ENCODE measurements at places on chromosomes 2 and 18.
A peak's percentile ranks its signal among the peaks of the same experiment; 100 is the strongest.

GRCh38 chr2:180952082-180952481 lies 28.3 kb upstream of the UBE2E3 start:
- no peak for DNase-seq

DNA sequence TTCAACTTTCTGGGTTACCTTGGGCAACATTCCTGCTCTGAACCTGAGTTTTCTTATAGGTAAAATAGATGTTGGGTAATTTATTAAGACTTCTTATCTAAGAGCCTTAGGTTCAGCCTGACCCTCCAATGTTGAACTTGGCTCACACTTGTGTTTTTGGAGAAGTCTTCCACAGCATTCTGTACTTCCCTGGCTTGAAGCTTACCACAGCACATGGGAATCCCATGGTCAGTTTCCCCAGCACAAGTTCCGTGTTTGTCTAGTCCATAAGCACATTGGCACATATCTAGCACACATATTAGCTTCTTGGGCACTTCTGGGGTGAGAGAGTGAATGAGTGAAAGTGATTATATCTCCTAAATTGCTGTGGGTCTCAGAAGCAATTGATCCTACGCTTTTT lies 782.5 kb upstream of the HS6ST1 start:
- no peak for DNase-seq

DNA sequence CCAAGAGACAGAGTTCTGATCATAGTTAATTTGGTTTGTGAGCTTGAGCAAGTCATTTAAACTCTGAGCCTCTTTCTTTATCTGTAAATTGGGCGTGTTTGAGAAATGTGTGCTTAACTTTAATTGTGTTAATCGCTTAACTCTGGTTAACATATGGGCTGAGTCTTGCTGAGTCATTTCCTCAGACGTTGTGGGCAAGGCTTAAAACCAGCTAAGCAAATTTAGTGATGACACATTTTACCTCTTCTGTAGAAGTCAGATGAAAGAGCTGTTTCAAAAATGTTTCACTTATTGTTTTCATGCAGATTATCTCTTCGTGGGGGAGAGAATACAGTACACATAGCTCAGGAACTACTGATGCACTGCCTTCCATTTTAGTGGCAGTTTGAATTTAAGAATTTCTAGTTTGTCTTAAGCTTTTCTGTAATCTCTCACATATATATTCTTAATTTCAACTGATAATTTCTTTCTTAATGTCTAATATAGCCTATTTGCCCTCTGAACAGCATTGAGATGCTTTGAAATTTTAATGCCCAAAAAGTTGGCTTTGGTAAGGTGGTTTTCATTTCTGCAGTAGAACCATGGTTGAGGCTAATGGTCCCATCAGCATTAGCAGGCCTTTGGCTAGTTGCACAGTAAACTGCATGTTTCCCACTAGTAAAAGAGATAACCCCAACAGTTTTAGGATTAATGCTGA lies 34.9 kb downstream of the RAB10 start:
- DNase-seq, result peak; percentile 59

DNA sequence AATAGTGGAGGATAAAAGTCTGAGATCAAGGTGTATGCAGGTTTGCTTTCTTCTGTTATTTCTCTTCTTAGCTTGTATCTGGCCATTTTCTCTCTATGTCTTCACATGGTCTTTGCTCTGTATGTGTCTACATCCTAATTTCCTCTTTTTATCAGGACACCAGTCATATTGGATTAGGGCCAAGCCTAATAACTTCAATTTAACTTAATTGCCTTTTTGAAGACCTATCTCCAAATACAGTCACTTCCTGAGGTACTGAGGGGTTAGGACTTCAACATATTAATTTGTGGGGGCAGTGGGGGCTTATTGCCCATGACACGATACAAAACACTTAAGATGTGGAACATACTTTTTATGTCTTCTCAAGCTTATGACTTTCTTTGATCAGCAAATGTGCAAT lies 632.9 kb upstream of the CELF4 start:
- no peak for DNase-seq

- DNase-seq, result no peak
Measured at GRCh38 chr2:8544171-8544785, 137.6 kb upstream of the ID2 start.

GRCh38 chr2:213757525-213757924 lies 473.3 kb downstream of the SPAG16 start:
- no peak for DNase-seq

DNA sequence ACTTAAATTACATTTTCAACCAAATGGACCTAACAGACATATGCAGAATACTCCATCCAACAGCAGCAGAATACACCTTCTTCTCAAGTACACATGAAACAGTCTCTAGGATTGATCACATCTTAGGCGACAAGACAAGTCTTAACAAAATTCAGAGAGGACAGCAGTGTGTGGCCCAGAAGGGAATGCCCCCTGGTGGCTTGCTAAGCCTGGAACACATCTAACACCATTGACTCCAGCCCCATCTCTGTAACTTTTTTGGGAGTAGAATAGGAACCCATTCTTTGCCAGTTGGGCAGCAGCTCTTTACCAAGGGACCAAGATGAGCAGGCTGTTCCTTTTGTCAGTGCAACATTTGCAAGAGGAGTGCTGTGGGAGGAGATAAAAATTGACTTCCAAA lies 249.9 kb downstream of the PLCL1 start:
- peak; percentile 5 for DNase-seq

DNA sequence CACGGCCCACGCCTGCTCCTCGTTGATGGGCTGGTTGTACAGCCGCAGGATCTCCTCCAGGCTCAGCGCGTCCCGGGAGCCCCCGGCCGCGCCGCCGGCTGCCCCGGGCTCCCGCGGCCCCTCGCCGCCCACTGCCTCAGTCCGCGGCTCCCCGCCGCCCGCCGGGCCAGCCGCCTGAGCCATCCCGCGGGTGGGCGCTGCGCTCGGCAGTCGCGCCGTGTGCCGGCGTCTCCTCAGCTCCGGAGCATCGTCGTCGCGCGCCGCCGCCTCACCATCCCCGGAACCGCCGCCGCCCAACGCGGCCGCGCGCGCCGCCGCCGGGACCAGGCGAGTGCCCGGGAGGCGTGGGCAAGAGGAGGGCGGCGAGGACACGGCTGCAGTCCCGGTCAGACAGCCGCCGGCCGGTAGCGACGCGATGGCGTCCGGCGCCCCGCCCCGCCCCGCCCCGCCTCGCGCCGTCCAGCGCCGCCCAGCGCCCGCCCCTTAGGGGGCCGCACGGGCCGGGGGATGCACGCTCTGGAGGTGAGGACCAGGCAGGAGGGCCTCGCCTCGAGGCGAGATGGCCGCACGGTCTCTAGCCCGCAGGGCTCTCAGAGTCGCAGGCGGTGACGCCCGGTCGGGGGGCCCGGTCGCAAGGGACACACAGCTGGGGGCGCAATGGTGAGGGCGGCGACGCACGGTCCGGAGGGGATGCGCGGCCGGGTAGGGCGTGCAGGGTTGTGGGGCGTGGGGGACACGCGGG lies at the start of gene SPIRE1:
TSS of gene SPIRE1 (minus strand) at position 424 of the 742 bp plus-strand sequence. CDS start at position 183, 241 bp downstream.
- DNase-seq, result peak; percentile 1

DNA sequence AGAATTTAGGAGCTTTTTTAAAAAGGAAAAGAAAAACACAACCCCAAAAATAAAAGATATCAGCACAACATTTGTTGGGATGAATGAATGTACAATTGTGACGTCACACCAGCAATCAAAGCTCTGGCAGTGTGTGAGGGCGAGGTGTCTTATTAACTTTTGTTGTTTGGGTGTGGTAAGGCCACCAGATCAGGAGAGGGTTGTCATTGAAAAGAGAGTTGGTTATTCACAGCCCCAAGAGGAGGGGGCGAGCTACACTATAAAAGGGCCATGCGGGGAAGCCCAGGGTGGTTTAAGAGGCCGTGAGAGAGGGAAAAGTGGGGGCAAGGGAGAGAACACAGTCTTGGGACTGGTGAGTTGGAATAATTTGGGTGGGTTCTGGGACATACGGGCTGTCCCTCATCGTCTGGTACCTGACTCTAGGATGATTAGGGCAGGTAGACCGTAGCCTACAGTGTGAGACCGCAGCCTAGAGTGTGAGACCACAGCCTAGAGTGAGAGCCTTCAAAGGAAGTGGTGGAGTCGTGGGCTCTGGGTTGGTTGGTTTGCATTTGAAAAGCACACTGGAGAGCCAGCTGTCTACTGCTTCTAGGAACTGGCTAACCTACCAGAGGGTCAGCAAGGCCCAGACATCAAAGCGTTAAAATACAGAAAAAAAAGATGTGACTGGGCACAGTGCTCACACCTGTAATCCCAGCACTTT lies 128.4 kb downstream of the INO80D start:
- DNase-seq, result no peak

- no peak for DNase-seq
Measured at GRCh38 chr2:73301636-73302035, 8.3 kb upstream of the EGR4 start.

- no peak for DNase-seq
Measured at GRCh38 chr2:119350311-119350998, 16.2 kb downstream of the C2orf76 start.

- no peak for DNase-seq
Measured at GRCh38 chr2:24115057-24115456, 8.1 kb downstream of the PFN4 start.

DNA sequence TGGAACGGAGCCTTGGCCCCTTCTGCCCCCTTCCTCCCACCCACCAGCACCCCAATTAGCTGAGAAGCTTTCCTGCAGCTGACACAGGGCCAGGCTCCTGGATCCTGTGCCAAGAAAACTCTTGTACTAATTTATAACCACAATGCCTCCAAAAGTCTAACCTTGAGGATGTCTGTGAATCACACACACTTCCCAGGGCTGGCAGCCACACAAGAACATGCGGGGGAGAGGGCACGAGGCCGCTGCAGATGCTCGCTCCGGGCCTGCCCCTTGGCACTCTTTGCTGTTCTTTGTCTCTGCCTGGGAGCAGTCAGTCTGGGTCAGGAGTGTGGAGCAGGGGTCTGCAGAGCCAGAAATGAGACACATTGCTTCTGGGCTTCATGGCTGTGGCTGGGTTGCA lies 62.7 kb upstream of the KIF5C start:
- DNase-seq, result no peak

DNA sequence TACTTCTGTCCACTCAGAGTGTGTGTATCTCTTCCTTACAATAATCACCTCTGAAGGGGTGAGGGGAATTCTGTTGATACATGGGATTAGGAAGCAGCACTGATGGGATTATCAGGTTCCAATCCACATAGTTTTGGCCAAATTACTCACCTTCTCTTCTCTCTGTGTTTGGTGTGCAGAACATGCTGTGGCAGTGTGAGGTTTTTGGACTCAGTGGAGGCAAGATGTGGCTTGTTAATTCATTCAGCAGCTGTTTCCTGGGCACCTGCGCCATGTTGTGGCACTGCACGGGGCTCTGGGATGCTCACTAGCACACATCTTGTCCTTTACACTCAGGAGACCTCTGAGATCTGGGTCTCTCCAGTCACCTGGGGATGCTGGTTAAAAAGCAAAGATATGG lies 350.3 kb upstream of the HS6ST1 start:
- no peak for DNase-seq

DNA sequence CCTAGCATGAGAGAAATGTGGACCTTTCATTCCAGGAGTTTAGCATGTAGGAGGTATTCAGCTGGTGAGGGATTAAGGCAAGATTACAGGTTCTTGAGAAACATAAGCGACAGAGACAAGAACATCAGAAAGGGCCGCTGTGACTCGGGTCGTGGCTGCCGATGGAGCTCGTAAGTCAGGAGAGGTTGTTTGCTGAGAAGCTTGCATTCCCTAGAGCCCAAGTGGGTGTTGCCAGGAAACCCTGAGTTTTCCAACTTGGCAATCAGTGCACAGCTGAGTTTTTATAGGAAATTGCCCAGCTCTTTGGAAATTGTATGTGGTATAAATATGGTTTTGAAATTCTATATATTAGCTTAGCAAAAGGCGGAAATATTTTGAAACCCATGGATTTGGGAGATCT lies 46.4 kb upstream of the CYP1B1 start:
- DNase-seq, result no peak

DNA sequence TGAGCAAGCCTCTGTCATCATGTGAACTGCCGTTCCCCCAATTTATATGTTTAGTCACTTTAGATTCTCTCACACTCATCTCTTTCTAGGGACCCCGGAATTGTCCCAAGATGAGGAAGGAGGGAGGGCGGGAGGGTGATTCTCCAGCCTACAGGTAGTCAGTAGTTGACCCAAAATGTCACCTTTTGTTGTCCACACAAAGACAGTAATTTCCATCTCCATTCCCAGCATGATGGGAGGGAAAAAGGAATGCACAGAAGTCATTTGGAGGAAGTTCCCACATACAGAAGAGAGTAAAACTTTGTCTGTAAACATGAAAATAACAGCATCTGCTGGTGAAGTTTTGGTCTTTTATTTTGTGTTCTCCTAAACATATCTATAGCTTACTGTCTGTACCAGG lies 222.9 kb downstream of the KLHL29 start:
- no peak for DNase-seq

- DNase-seq, result no peak
Measured at GRCh38 chr2:169767243-169767888, 31.3 kb upstream of the SSB start.

DNA sequence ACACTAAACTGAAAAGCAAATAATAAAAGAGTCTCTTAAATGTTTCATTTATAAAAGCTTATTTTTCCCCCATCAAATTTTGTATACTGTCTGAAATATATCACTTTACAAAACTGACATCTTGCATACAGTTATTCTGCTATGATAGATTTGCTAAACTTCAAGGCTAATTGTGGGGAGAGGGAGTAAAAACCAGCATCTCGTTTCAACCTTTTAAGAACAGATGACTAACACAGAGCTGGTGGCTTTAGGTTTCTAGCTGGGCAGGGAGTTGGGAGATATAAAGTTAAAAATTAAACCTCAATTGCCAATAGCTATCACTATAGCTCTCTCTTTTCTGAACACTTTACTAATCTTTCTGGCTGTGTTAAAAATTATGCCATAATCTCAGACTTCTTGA lies 23.5 kb downstream of the C1D start:
- DNase-seq, result no peak

GRCh38 chr2:177338177-177338721 lies 54.3 kb upstream of the AGPS start:
- no peak for DNase-seq

- no peak for DNase-seq
Measured at GRCh38 chr2:166373951-166374350, 1.8 kb downstream of the SCN9A start.

GRCh38 chr2:157785200-157785599 lies 90.9 kb downstream of the ACVR1 start:
- DNase-seq, result no peak

DNA sequence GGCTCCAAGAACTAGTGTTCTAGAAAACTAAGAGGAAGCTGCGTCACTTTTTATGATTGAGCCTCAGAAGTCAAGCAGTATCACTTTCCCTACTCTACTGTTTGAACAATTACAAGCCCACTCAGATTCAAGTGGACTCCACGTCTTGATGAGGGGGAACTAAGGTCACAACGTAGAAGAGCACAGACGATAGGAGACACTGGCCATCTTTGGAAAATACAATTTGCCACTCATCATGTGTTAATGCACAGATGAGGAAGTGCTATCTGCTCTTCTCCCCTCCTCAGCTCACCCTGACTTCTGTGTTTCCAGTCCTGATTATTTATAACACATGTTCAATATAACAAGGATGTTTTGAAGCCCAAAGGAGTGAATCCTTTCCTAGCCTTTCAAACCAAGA lies 76.1 kb upstream of the CYP1B1 start:
- DNase-seq, result no peak

GRCh38 chr2:45337481-45337880 lies 273.6 kb downstream of the SRBD1 start:
- no peak for DNase-seq

GRCh38 chr18:7822435-7823331 lies 255.6 kb downstream of the PTPRM start:
- no peak for DNase-seq

GRCh38 chr2:148924514-148925178 lies 49.6 kb downstream of the KIF5C start:
- DNase-seq, result no peak

GRCh38 chr2:239273280-239274234 lies 127.3 kb downstream of the HDAC4 start:
- no peak for DNase-seq

Data from stimulated activated CD8-positive, alpha-beta memory T cell treated with anti-CD3 and anti-CD28 coated beads, Interleukin-7, amount 100 ng/mL, for 48 hours (primary cell).